ENCODE measurements at places on chromosomes 6 and 20. TPM values are rescaled to one million over a fixed set of nuclear protein-coding genes. Genes with fewer than 3 reads are reported as not detected.
A peak's percentile ranks its signal among the peaks of the same experiment; 100 is the strongest.

Gene GTSF1L
- not detected for total RNA-seq

- no peak for DNase-seq
- H3K27ac ChIP-seq: no peak overlapping the region
- H3K4me1 ChIP-seq: no peaks in the 10 kb centered on the region
- H3K4me3 ChIP-seq: no peak overlapping the region
- H3K27me3 ChIP-seq: no peaks in the 10 kb centered on the region
These were observed 630.7 kb downstream of the HACE1 start for GRCh38 chr6:104229057-104229456.

DNA sequence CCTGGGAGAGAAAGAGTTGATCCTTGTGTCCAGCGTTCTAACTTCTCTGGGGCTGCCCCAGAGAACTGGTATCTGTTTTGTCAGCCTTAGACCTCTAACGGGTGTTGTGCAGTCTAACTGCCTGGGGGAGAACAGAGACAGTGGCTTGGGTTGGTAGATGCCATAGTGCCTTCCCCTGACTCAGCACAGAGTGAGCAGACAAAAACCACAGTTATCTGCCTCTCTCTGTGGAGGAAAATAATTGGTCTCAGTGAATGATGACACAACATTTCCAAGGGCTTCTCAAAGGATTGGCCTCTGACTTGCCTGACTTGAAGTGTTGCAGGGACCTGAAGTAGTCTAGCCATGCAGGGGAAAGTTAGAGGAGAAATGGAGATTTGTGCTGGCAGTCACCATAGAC lies 226.2 kb upstream of the MAN1A1 start:
- H3K36me3 ChIP-seq: no peaks in the 10 kb centered on the region
- H3K4me3 ChIP-seq: no peak overlapping the region
- H3K27me3 ChIP-seq: peaks cover 8% of the 10 kb centered on the region
- no peaks in the 10 kb centered on the region for H3K4me1 ChIP-seq

Gene TUBE1
- total RNA-seq: 16.0 TPM

Gene OPRM1
- total RNA-seq: not detected

GRCh38 chr6:145212813-145213212 lies 522.5 kb downstream of the EPM2A start:
- no peak overlapping the region for H3K27ac ChIP-seq
- H3K4me1 ChIP-seq: no peaks in the 10 kb centered on the region
- H3K4me3 ChIP-seq: no peak overlapping the region
- H3K27me3 ChIP-seq: peaks cover 2% of the 10 kb centered on the region

Gene CRISP3
- not detected for total RNA-seq

GRCh38 chr6:148177589-148178233 lies 164.9 kb upstream of the SASH1 start:
- no peaks in the 10 kb centered on the region for H3K36me3 ChIP-seq
- peak; percentile 33 for DNase-seq
- no peak overlapping the region for H3K4me3 ChIP-seq
- H3K4me1 ChIP-seq: no peaks in the 10 kb centered on the region
- H3K27me3 ChIP-seq: peaks cover 8% of the 10 kb centered on the region

Gene CLDN20
- total RNA-seq: not detected

- DNase-seq: no peak
- H3K36me3 ChIP-seq: no peaks in the 10 kb centered on the region
- no peaks in the 10 kb centered on the region for H3K4me1 ChIP-seq
These were observed 319.1 kb downstream of the CD83 start for GRCh38 chr6:14436592-14437132.

- DNase-seq: no peak
- H3K36me3 ChIP-seq: no peaks in the 10 kb centered on the region
- no peak overlapping the region for H3K4me3 ChIP-seq
- no peaks in the 10 kb centered on the region for H3K4me1 ChIP-seq
These were observed 143.4 kb upstream of the PHACTR1 start for GRCh38 chr6:12572896-12573827.

DNA sequence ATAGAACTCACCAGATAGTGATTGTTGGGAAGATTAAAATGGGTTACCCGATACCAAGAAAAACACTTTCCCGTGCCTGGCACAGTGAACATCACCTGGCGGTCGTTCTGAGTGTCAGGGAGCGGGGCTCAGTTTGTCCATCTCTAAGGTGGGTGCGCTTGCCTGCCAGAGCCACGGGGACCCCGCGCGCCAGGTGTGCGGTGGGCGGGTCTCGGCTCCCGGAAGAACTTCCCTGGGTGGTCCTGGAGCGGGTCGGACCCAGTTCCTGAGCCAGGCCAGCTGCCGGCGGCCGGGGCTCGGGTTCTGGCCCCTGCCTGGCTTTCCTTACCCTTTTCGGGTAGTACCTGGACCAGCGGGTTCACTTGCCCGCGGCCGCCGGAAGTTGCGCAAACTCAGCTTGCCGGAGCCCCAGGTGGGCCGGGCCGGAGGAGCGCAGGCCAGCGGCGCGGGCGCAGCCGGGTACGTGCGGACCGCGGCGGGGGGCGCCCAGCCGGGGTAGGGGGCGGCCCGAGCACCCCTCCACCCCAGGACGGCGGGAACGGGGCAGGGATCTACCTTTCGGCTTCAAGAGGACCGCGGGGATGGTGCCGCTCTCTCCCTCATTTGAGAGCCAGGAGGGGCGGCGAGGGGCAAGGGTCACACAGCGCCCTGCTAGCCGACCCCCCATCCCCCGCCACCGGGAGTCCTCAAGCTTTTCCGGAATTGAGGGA lies 7.5 kb downstream of the FAM110A start:
- DNase-seq: peak; percentile 56
- H3K27ac ChIP-seq: no peak overlapping the region
- peaks cover 52% of the 10 kb centered on the region for H3K4me1 ChIP-seq
- H3K4me3 ChIP-seq: peak overlapping the region; percentile 65

- DNase-seq: no peak
- peaks cover 6% of the 10 kb centered on the region for H3K27me3 ChIP-seq
- H3K4me3 ChIP-seq: no peak overlapping the region
- H3K27ac ChIP-seq: no peak overlapping the region
- no peaks in the 10 kb centered on the region for H3K36me3 ChIP-seq
- peaks cover 39% of the 10 kb centered on the region for H3K4me1 ChIP-seq
These were observed 10.8 kb upstream of the ZBTB24 start for GRCh38 chr6:109493865-109494264.
